ENCODE measurements at places on chromosomes 6 and 20. TPM values are rescaled to one million over a fixed set of nuclear protein-coding genes. Genes with fewer than 3 reads are reported as not detected.
A peak's percentile ranks its signal among the peaks of the same experiment; 100 is the strongest.

GRCh38 chr6:49416195-49416594 is 46.9 kb downstream of the MMUT start:
- no peaks in the 10 kb centered on the region for H3K27me3 ChIP-seq
- no peaks in the 10 kb centered on the region for H3K36me3 ChIP-seq
- no peak for DNase-seq
- H3K4me1 ChIP-seq = no peaks in the 10 kb centered on the region
- H3K27ac ChIP-seq = no peak overlapping the region

DNA sequence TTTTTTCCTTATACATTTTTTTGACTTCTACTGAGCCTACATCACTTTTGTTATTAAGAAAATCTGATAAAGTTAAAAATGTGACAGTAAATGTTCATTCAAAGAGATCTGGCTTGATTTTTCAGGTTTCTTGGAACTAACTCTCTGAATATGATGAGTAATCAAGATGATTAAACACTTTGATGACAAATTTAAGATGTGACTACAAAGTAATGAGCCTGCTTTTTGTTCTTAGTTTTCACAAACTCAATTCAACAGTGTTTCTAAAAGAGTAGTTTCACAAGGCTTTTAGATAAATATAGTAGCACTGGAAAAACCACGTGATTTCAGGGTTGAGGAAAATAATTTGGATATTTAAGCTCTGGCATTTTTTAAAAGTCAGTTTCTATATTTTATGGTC is 37.9 kb upstream of the HDDC2 start:
- no peaks in the 10 kb centered on the region for H3K36me3 ChIP-seq
- H3K27me3 ChIP-seq = no peaks in the 10 kb centered on the region
- no peak overlapping the region for H3K27ac ChIP-seq
- H3K4me1 ChIP-seq = no peaks in the 10 kb centered on the region

GRCh38 chr20:35729283-35729807 is 12.7 kb downstream of the RBM39 start:
- H3K4me3 ChIP-seq = no peak overlapping the region
- no peaks in the 10 kb centered on the region for H3K27me3 ChIP-seq
- H3K27ac ChIP-seq = no peak overlapping the region
- no peak for DNase-seq
- peaks cover 4% of the 10 kb centered on the region for H3K36me3 ChIP-seq

TMEM151B gene
- total RNA-seq = not detected

GRCh38 chr20:38866265-38867061 is 59.8 kb upstream of the FAM83D start:
- no peaks in the 10 kb centered on the region for H3K27me3 ChIP-seq
- H3K27ac ChIP-seq = no peak overlapping the region

PKIB gene
- 1.8 TPM for total RNA-seq

DNA sequence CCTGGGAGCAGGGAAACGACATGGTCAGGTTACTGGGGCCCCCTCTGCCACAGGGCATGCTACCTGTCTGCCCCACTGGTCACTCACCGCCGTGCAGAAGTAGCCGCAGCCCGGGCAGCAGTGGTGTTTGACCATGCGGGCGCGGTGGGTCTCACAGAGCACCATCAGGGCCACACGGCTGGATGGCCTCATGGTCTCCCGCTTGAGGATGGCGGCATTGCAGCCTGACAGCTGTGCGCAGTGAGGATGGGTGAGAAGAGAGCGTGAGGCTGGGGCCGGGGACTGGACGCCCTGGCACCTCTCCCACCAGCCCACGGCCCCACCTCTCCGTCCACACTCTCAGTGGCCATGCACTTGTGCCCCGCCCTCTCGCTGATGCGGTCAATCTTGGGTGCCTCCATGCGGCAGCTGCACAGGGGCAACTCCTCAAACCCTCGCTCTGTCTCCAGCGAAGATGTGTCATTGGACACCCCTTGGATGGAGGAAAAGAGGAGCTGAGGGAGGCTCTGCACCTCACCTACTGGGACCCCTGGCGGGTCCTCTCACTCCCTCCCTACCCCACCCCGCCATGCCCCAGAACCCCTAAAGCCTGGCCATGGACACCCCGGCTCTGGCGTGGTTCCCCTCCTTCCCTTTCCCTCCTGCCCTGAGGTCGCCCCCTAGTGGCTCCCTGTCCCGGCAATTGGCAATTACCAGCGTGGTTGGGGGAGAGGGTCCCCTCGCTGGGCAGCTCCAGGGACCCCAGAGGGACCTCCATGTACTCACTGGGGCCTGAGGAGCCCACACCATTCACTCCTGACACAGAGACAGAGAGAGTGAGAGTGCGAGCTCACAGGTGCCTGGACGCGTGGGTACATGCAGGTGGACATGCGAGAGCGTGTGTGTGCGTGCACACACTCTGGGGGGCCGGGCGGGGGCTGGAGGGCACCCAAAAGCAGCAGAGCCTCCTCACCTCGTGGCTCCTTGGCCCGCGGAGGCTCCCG is 8.9 kb downstream of the EHMT2 start:
- H3K36me3 ChIP-seq = no peaks in the 10 kb centered on the region
- no peaks in the 10 kb centered on the region for H3K27me3 ChIP-seq
- no peak overlapping the region for H3K4me3 ChIP-seq
- H3K4me1 ChIP-seq = no peaks in the 10 kb centered on the region
- no peak for DNase-seq
- H3K27ac ChIP-seq = no peak overlapping the region

DNA sequence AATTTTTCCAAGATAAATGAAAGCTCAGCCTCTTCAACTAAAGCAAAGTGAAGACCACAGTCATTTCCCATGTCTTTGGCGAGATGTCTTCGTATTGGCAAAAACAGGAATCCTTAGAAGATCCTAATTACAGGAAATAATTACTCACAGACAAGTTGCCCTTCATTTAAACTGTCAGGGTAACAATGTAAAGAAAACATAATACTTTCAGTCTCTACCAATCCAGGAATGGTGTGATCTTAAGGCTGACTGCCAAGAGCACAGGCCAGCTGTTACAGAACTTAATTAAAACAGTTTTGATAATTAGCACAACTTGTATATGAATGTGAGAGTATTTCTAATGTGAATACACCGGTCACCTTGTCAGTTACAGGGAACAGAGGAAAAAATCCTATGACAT is 292.2 kb downstream of the PACRG start:
- H3K4me1 ChIP-seq = no peaks in the 10 kb centered on the region
- H3K4me3 ChIP-seq = no peak overlapping the region
- no peak for DNase-seq
- no peaks in the 10 kb centered on the region for H3K27me3 ChIP-seq

DNA sequence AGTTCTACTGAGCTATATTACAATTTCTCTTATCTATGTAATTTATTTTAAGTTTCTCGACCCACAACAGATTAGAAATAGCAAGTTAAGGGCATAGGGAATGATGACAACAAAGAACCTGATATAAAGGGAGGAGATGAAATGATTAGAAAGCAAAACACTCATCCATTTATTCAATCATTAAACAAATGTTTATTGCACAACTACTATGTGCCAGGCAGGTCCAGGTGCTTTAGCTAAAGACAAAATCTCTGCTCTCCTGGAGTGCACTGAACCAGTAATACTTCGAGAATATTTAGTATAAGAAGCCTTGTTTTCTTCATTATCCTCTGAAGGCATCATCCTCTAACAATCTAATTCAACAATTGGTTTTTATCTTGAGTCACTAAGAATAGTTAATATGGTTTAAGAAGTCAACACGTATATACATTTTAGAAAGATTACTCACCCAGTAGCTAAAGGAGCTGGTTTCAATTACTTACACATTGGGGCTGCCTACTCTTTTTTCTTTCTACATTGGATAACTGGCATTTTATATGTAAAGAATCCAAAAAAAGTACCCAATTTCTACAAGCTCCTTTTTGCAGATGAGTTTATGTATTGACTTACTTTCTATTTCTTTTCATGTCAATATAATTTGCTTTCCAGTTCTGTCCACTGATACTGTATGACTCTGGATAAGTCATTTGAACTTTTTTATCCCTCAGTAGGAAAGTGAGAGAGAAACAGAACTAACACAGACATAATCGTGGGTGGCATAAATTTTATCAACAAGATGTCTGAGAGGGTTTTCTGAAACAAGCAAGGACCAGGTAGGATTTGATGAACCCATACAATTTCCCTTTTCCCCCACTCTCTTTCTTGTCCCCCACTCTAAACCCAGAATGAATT is 312.6 kb downstream of the CLIC5 start:
- no peak overlapping the region for H3K27ac ChIP-seq
- H3K27me3 ChIP-seq = no peaks in the 10 kb centered on the region
- DNase-seq = no peak
- H3K36me3 ChIP-seq = no peaks in the 10 kb centered on the region
- no peak overlapping the region for H3K4me3 ChIP-seq

DNA sequence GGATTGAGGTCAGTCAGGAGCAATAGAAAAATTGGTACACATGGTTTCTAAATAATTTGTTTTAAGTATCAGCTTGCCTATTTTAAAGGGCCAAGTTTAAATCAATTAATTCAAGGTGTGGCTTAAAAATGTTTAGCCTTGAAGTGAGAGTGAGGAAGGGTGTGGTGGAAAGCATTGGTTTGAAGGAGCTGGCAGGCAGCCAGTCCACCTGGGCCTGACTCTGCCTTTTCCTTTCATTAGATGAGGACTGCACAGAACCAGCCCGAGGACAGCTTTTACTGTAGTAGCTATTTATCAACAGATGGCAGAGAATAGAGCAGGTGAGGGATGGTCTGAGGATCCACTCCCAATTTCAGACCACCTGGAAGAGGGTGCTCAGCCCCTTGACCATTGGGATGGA is 42.4 kb downstream of the DHX35 start:
- H3K36me3 ChIP-seq = peaks cover 23% of the 10 kb centered on the region
- H3K4me3 ChIP-seq = no peak overlapping the region
- no peaks in the 10 kb centered on the region for H3K4me1 ChIP-seq
- DNase-seq = no peak
- H3K27ac ChIP-seq = no peak overlapping the region
- no peaks in the 10 kb centered on the region for H3K27me3 ChIP-seq

RAD21L1 gene
- total RNA-seq = not detected

FAM162B gene
- 3.2 TPM for total RNA-seq

DNA sequence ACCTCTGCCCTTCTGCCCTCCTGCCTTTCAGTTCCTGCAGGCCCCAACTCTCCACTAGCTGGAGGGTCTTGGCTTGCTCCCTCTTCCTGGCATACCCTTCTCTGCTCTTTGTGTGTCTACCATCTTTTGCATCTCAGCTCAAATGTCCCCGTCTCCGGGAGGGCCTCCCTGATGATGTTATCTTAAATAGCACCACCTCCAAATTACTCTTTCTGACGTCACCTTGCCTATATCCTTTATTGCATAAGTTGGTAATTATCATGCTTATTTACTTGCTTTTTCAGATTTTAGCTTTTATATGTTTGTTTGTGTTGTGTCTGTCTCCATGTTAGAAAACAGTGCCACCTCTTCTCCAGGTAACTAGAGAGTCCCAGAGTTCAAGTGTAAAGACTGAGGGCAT is 36.0 kb upstream of the FYN start:
- H3K4me1 ChIP-seq = no peaks in the 10 kb centered on the region
- H3K36me3 ChIP-seq = no peaks in the 10 kb centered on the region

DNA sequence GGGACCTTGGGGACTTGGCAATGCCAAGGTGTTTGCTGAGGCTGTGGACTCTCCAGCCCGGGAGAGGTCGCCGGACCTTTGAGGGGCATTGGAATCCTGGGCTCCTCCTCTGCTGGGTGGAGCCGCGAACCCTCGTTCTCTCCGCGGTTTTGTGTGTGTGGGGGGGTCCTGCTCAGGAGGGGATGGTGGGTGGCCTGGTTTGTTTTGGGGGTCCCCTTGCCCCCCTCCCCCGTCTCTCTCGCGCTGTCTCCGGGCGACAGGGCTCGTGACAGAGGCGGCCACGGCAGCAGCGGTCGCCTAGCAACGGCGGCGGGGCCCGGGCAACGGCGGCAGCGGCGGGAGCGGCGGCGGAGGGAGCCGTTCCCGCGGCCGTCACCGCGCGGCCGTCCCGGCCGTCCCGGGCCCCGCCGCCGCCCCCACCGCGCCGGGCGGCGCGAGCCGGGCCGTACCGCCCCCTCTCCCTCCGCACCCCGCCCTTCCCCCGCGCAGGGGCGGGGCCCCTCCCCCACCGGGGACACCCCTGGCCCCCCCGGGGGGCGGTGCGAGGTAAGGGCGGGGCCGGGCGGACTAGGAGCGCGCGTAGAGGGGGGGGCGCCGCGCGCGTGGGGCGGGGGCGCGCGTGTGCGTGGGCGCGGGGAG is 7.8 kb downstream of the SYNGAP1 start:
- no peaks in the 10 kb centered on the region for H3K27me3 ChIP-seq
- H3K4me1 ChIP-seq = peaks cover 3% of the 10 kb centered on the region
- peak; percentile 86 for DNase-seq
- no peak overlapping the region for H3K27ac ChIP-seq

GRCh38 chr20:53454675-53455276 is 138.9 kb downstream of the ZNF217 start:
- no peaks in the 10 kb centered on the region for H3K27me3 ChIP-seq
- no peak overlapping the region for H3K27ac ChIP-seq
- H3K4me1 ChIP-seq = no peaks in the 10 kb centered on the region
- no peak overlapping the region for H3K4me3 ChIP-seq
- no peak for DNase-seq
- no peaks in the 10 kb centered on the region for H3K36me3 ChIP-seq

DNA sequence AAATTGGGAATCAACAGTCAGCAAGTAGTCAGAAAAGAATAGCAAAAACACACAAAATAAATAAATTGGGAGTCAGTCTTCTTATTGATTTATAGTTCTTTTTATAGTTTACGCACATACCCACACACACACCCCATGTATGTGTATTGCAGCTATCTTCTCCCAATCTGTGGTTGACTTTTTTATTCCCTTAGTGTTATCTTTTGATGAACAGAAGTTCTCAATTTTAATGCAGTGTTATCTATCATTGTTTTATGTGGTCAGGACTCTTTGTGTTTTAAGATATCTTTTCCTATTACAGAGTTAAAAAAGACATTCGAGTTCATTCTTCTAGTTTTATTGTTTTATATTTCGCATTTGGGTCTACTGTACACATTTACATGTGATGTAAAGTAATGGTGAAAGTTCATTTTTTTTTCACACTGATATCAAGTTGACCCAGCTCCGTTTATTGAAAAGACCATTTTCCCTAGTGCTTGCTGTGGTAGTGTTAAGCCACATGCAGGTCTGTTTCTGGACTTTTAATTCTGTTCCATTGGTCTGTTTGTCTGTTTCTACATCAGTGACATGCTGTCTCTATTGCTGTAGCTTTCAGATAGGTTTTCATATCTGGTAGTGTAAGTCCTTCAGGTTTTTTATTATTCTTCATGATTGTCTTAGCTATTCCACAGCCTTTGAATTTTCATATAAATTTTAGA is 78.4 kb downstream of the ZFAND3 start:
- no peaks in the 10 kb centered on the region for H3K4me1 ChIP-seq
- no peak overlapping the region for H3K27ac ChIP-seq
- no peak overlapping the region for H3K4me3 ChIP-seq
- no peak for DNase-seq
- no peaks in the 10 kb centered on the region for H3K36me3 ChIP-seq

SNPH gene
- 6.2 TPM for total RNA-seq

All from aorta (tissue), 5 donors.